ENCODE measurements at places on chromosomes 2 and 18. TPM values are rescaled to one million over a fixed set of nuclear protein-coding genes. Genes with fewer than 3 reads are reported as not detected.

GRCh38 chr2:29808321-29808720 is 113.1 kb downstream of the ALK start:
- H3K27ac ChIP-seq, result no peak overlapping the region
- no peaks in the 10 kb centered on the region for H3K4me1 ChIP-seq
- no peak for DNase-seq
- H3K27me3 ChIP-seq, result no peaks in the 10 kb centered on the region
- H3K4me3 ChIP-seq, result no peak overlapping the region

NTSR2 gene
- total RNA-seq, result not detected

ELP2 gene
- 110 TPM for total RNA-seq

DNA sequence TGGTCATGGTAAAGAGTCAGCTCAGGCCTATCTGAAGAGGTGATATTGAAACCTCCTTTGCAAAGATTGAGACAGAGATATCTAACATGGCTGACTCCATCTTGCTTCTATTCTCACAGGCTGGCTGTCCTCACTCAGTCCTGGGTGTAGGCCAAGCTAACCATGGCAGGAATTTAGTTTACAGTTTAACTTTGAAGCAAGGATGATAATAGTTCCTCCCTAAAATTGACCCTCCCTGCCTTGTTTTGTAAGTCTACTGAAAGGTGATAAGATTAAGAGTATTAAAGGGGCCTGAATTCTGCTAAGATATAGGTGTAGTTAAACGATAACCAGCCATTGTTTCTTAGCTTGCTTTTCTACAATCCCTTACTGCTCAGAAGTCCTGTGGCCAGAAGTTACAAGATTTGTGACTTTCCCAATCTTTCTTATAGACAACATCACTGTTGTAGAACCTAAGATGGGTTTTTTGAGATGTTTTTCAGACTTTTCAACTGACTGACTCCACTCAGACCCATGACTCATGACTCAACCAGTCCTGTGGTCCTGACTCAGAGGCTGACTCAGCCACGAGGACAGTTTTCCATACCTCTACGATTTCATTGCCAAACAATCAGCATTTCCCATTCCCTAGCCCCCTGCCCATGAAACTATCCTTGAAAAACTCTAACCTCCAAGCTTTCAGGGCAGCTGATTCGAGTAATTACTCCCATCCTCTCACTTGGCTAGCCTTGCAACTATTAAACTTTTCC is 195.7 kb upstream of the SESTD1 start:
- H3K4me3 ChIP-seq, result no peak overlapping the region
- H3K27ac ChIP-seq, result no peak overlapping the region
- H3K27me3 ChIP-seq, result no peaks in the 10 kb centered on the region
- peak; percentile 2 for DNase-seq

LTBP1 gene
- total RNA-seq, result 2.2 TPM

DNA sequence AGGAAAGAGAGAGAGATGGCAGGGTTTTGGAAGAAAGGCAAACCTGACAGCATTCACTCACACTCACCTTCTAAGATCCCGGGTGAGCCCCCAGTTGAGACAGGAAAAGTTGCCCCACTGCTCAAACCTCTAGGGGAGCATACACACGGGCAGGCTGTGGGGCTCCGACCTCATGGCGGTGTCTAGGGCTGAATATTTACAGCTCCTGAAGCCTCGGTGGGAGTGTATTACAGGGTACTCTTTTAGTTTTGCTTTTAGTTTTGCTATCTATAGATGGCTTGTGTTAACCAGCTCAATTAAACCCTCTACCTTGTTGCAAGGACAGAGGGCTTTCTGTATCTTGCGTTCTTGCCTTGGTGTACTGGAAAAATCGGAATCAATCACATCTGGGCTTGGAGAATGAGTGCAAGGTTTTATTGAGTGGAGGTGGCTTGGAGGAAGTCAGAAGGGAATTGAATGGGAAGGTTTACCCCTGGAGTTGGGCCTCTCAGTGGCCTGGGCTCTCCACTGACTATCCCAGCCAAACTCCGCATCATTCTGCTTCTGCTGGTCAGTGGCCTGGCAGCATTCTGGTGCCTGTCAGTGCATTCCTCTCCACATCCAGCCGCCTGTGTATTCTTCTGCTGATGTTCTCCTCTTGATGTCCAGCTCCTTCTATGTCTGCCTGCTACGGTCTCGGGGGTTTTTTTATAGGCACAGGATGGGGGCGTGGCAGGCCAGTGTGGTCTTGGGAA is 10.1 kb upstream of the IFIH1 start:
- no peak overlapping the region for H3K27ac ChIP-seq
- H3K36me3 ChIP-seq, result no peaks in the 10 kb centered on the region
- no peaks in the 10 kb centered on the region for H3K4me1 ChIP-seq

Data from A673 (cell line).